Subcutaneous preadipocyte (primary cell): ENCODE measurements at places on chromosomes 4 and X. TPM values are rescaled to one million over a fixed set of nuclear protein-coding genes. Genes with fewer than 3 reads are reported as not detected.

TIGD4 gene
- under 0.01 and 0.20 TPM in 2 replicates for total RNA-seq

PABPC1L2B gene
- total RNA-seq, result not detected in 2 replicates

PAGE1 gene
- not detected in 2 replicates for total RNA-seq

GPR82 gene
- total RNA-seq, result not detected in 2 replicates

COMMD8 gene
- 20.9 and 24.8 TPM in 2 replicates for total RNA-seq

ATOH1 gene
- not detected in 2 replicates for total RNA-seq

WNK3 gene
- total RNA-seq, result under 0.01 and 0.20 TPM in 2 replicates

UGT2B17 gene
- not detected in 2 replicates for total RNA-seq

GRIA3 gene
- 1.4 and 2.6 TPM in 2 replicates for total RNA-seq

ETDB gene
- not detected in 2 replicates for total RNA-seq

MAGEA2 gene
- not detected in 2 replicates for total RNA-seq

PPEF1 gene
- total RNA-seq, result not detected in 2 replicates

SPANXA2 gene
- not detected in 2 replicates for total RNA-seq

GYPA gene
- not detected in 2 replicates for total RNA-seq

FAM149A gene
- 5.1 and 7.7 TPM in 2 replicates for total RNA-seq

VEGFC gene
- 11.8 and 24.8 TPM in 2 replicates for total RNA-seq

NAP1L3 gene
- 1.1 and 1.4 TPM in 2 replicates for total RNA-seq

NLGN3 gene
- total RNA-seq, result 0.20 and 0.37 TPM in 2 replicates

C1QTNF7 gene
- 0.20 and 0.73 TPM in 2 replicates for total RNA-seq

CCKAR gene
- not detected in 2 replicates for total RNA-seq

SASH3 gene
- not detected in 2 replicates for total RNA-seq

TBC1D8B gene
- total RNA-seq, result 7.0 and 8.6 TPM in 2 replicates

IL21 gene
- total RNA-seq, result not detected in 2 replicates

TMEM144 gene
- total RNA-seq, result 5.9 and 6.6 TPM in 2 replicates

GC gene
- total RNA-seq, result not detected in 2 replicates

SMIM10 gene
- total RNA-seq, result 7.2 and 9.2 TPM in 2 replicates

FAT4 gene
- 13.1 and 13.6 TPM in 2 replicates for total RNA-seq

PDLIM5 gene
- total RNA-seq, result 76.8 and 107 TPM in 2 replicates

ENOPH1 gene
- 31.2 and 46.5 TPM in 2 replicates for total RNA-seq

KLKB1 gene
- 0.37 TPM in 1 of 2 replicates, not detected in the other for total RNA-seq

CENPE gene
- 25.4 TPM in 2 replicates for total RNA-seq

SPOCK3 gene
- not detected in 2 replicates for total RNA-seq
